ENCODE measurements at places on chromosomes 5 and 9.

GRCh38 chr5:139696894-139697658, 48.9 kb downstream of the CXXC5 start:
- DNase-seq, result peak; percentile 31

- no peak for DNase-seq
These were observed 100.6 kb downstream of the ANGPTL2 start for GRCh38 chr9:127021664-127022363.

- DNase-seq, result no peak
These were observed 6.9 kb downstream of the YTHDC2 start for GRCh38 chr5:113520429-113520828.

- no peak for DNase-seq
These were observed 96.1 kb downstream of the F2RL2 start for GRCh38 chr5:76526950-76527583.

- DNase-seq, result no peak
These were observed 69.5 kb upstream of the ELL2 start for GRCh38 chr5:96031180-96031579.

DNA sequence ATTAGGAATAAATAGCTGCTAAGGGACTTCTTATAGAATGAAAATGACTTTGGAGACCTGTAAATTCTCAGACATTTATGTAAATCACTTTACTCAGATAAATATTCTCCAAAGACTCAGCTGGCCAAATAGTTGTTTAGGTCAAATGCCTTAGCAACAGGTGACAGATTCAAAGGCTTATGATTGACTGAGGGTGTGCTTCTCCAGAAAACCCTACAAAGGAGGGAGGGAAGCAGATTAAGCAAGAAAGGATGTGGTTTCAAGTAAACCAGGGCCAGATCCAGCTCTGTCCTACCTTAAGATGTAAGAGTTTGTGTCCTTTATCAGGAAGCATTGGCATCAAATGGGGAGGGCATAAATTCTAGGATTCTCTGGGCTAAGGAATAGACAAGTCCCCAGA, 433.0 kb downstream of the TLE1 start:
- no peak for DNase-seq

GRCh38 chr9:131727795-131728545, 11.9 kb downstream of the RAPGEF1 start:
- no peak for DNase-seq

DNA sequence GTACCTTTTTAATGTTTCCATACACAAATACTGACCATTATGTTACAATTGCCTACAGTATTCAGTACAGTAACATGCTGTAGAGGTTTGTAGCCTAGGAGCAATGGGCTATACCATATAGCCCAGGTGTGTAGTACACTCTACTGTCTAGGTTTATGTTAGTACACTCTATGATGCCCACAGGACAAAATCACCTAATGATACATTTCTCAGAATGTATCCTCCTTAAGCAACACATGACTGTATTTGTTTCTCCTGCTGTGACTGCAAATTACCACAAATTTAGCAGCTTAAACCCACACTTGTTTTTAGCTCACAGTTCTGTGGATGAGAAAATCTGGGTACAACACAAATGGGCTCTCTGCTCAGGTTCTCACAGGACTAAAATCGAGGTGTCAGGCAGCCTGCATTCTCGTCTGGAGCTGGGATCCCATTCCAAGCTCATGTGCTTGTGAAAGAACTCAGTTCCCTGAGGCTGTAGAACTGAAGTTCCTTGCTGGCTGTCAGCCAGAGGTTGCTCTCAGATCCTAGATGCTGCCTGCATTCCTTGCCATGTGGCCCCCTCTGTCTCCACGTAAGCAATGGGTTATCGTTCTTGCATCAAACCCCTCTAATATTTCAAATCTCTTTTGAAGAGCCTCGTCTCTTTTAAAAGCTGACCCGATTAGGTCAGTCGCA, 38.6 kb upstream of the PIK3R1 start:
- no peak for DNase-seq

All from CD4-positive, alpha-beta T cell treated with Interferon alpha-2 for 1 hour (primary cell).